ENCODE measurements at places on chromosomes 12 and 14.

DNA sequence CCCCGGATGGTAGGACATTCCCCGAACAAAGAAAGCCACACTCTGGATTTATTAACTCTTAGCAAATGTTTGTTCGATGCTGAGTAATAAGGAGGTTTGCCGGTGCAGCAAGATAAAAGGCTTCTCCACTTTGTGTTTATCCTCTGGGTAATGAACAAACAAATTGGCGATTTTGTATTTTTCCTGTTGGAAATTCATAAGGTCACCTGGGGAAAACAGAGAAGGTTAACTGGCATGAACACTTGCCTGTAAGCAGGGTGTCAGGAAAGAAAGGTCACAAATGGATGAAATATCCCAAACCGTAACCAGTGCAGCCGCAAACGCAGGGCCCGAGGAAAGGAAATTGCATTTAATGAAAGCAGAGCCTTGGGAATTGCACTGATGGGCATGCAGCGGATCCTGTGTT lies 132.8 kb downstream of the RMST start:
- no peak for DNase-seq

DNA sequence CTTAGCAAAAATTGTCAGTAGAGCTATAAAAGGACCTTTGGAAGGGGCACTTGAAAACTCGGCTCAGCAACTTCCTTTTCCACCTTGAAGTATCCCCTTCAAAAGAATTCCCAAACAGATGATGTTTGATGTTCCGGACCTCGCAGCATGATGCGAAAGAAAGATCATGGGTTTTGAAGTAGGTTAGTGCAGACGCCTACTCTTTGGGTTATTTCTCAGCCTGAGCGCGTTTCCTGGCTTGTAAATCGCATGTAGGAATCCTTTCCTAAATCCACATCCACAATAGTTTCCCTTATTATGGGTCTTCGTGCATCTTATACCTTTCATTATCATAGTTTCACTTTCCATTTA lies 584 bp upstream of the NEDD1 start:
- no peak for DNase-seq

GRCh38 chr12:124532331-124532750 lies 35.1 kb downstream of the NCOR2 start:
- no peak for DNase-seq

- DNase-seq, result no peak
Observed at GRCh38 chr14:104289507-104289906, 151.1 kb downstream of the KIF26A start.

DNA sequence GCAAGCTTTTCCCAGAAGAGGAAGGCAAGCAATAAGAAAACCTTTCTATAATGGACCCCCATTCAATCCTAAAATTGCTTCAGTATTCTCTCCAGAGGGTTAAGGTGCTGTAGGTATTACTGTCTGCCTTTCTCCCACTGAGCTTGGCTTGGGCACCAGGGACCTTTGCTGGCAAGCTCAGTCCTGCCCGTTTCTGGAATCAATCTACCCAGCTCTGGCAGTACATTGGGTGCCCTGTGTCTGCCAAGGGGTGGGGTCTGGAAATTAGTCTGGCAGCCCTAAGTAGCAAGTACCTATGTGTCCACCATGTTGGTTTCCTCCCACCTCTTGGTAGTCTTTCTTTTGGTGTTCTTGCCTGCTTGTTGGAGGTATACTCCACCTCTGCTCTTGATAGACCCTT lies 72.6 kb downstream of the C12orf75 start:
- DNase-seq, result no peak

DNA sequence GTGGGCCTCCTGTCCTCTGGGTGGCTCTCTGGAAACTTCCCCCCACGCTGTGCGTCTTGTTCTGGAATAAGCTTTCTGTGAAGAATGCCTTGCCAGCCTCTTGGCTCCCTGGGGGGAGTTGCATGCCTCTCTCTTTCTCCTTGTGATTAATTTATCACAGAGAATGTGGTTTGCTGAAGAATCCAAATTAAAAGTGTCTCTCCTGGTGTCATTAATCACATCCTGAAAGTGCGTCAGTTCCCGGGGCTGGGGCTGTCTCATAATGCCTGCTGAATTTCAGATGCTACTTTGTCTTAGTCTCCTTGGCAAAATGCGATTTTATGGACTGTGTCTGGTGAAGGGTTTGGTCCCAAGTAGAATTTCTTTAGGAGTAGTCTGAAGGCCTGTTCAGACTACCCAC lies 787.7 kb upstream of the TMEM132C start:
- DNase-seq, result no peak

- DNase-seq, result no peak
Observed at GRCh38 chr12:51536159-51536558, 54.9 kb upstream of the SCN8A start.

GRCh38 chr12:107395817-107396216 lies 289.8 kb upstream of the PWP1 start:
- no peak for DNase-seq

- no peak for DNase-seq
Observed at GRCh38 chr14:102238131-102238530, 66.8 kb downstream of the MOK start.

- no peak for DNase-seq
Observed at GRCh38 chr12:28191051-28192048, 1.1 kb downstream of the CCDC91 start.

- DNase-seq, result no peak
Observed at GRCh38 chr14:62894736-62895135, 150.5 kb downstream of the KCNH5 start.

- DNase-seq, result no peak
Observed at GRCh38 chr12:12008232-12008850, 62.4 kb upstream of the BCL2L14 start.

- DNase-seq, result no peak
Observed at GRCh38 chr14:66137081-66137480, 349.1 kb upstream of the CCDC196 start.

- no peak for DNase-seq
Observed at GRCh38 chr14:66508547-66508845, 549 bp downstream of the GPHN start.

DNA sequence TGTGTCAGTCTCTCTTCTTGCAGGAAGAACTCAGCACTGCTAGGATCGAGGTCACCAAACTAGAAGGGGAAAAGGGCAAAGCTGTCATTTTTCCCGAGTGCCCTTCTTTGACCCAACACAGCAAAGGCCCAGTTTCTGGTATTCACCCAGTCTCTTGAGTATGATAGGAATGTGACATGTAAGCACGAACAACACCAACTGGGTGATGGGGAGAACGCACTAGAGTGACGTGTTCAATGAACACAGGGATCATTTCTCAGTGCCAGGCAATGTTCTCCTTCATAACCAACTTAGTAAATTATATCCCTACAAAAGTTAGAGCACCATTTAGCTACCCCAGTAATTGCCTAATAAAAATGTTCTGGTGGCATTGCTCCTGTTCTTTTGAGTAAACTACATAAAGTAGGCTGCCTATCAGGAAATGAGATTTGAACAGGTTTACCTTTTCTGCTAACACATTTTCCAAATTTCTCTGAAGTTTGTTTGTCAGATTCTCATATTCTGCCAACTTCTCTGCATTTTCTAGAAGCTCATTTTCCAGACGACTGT lies 64.5 kb downstream of the NIN start:
- peak; percentile 53 for DNase-seq

DNA sequence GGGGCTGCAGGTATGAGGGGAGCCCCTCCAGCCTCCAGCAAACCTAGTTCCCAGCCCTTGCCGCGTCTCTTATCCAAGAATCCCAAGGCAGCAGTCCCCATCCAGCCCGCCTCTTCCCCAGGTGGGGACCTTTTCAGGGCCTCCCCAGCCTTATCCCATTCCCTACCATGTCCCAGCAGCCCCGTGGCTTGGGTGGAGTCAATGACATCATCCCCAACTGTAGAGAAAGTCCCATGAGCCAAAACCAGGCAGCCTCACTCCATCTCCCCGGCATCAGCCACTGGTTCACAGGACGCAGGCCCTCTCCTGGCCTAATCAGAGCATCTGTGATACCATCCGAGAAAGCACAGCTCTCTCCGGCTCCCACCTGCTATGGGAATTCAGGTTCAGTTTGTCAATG lies 131.0 kb downstream of the NCOR2 start:
- DNase-seq, result no peak

DNA sequence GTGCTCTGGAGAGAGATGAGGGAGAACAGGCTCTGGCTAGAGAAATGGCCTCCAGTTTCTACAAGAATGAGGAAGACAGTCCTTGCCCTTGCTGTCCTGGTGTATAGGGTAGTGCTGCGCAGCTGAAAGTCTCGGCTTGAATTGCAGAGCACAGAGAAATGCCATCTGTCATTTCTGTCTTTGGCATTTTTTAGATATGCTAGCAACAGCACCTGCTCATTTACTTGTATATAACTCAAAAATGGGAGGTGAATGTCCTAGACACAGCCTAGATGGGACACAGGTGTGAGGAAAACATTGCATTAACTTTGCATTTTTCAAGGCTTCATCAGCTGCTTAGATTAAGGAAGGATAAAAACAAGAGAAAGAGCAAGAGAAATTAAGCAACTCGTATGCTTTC lies 35.8 kb downstream of the GPR19 start:
- no peak for DNase-seq

GRCh38 chr12:25904442-25904841 lies 54.0 kb upstream of the RASSF8 start:
- DNase-seq, result no peak

DNA sequence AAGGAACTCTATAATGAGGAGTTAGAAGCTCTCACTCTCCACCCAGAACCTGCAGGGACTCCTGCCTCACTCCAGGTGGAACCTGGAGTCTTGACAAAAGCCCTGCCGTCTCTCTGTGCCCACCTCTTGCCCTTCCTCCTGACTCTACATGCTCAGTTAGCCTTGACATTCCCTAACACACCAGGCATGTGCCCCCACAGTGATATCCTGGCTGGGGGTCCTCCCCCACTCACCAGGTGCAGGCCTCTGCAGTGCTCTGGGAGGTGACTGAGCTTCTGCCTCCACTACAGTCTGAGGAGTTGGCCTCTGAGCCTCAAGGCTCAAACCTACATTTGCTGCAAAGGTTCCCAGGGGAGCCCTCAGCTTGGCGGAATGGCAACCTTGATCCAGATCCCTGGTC lies 300.7 kb downstream of the ADGRD1 start:
- no peak for DNase-seq

DNA sequence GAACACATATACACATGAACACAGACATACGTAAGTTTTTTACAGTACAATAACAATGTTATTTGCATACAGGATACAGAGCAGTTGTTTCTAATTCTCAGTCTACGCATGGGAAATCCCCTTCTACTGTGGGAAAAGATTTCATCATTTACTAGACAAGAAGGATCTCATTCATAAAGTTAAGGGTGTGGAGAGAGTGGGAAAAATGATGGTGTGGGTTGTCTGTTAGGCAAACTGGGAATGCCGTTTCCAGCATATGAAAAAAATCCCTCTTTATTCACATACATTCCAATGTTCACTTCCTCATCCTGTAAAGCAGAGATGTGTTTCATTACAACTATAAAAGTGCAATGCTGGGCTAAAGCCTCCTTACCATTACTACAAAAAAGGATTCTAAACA lies 120.9 kb downstream of the SINHCAF start:
- peak; percentile 55 for DNase-seq

- DNase-seq, result peak; percentile 32
Observed at GRCh38 chr14:89672636-89673511, 255.8 kb upstream of the FOXN3 start.

DNA sequence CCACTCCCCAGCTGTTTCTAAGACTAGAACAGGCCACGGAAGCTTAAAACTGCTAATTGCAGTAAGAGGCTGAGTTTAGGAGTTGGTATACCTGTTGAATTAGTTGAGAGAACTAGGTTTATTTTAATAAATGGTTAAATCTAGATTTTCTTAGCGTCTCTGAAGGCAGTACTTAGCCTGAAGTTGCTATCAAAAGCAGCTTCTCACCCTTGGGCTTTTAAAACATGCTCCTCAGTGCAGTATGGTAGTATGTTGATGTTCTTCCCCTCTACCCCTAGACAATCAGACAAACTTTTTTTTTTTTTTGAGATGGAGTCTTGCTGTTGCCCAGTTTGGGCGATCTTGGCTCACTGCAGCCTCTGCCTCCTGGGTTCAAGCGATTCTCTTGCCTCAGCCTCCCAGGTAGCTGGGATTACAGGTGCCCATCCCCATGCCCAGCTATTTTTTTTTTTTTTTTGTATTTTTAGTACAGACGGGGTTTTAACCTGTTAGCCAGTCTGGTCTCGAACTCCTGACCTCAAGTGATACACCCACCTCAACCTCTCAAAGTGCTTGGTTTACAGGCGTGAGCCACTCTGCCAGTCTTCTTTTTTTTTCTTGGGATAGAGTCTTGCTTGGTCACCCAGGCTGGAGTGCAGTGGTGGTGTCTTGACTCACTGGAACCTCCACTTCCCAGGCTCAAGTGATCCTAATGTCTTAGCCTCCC lies 6.8 kb downstream of the SRSF5 start:
- DNase-seq, result no peak

DNA sequence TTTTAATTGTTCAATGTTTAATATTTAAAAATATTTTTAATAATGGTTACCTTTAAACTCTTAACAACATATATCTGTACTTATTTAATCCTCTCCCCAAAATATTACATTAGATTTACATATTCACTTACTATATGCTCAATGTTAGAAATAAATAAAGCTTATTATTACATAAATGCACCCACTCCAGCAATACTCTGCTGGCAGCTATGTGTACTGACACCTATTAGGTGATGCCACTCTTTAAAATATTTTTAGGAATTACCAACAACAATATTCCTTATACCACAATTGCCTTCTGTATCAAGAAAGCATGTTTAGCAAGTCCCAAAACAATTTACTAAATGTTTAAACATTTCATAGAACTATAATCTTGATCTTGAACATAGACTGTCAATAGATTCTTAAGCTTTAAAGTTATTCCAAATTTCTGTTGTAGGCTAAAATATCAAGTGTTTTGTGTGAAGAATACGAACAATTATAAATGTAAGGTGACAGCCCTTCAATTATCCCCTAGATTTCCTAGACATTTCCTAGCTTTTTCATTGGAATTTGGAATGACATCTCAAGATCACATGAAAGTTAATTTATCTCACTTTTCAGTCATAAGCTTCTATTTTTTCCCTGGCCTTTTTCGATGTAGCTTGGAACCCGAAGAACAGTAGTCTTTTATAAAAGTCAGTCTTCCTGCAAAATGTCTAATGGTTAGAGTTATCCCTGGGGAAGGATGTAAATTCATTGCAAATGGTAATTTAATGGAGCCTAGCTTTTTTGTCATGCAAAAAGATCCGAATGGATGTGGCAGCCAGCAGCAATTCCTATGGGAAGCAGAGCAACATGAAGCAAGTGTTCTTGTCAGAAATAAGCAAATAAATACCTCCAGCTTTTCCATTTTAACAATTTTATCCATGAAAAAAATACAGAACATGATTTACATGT lies 907.5 kb upstream of the ATXN7L3B start:
- no peak for DNase-seq

- DNase-seq, result no peak
Observed at GRCh38 chr12:74903522-74903921, 306.1 kb downstream of the KCNC2 start.

GRCh38 chr14:42322531-42323284 lies 716.0 kb downstream of the LRFN5 start:
- no peak for DNase-seq

DNA sequence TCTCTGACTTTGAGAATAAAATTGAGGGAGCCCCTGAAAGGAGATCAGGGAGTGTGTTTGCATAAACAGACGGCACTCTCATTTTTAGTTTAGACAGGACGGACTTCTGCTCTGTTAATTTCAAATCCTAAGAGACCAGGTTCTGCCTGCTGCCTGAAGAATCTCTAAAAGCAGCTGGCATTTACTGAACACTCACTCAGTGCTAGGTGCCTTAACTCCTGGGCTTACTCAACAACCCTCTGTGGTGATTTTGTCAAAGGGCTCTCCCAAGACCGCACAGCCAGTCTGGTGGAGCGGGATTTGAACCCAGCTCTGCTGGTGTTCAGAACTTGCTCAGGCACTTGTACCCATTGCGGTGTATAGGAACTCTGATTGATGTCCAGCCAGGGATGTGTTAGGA lies 2.2 kb downstream of the ORAI1 start:
- no peak for DNase-seq
